GM23248 (cell line): ENCODE measurements at places on chromosomes 1 and 21.

GRCh38 chr21:36773117-36773516 lies 74.2 kb downstream of the SIM2 start:
- peak; percentile 76 for DNase-seq

DNA sequence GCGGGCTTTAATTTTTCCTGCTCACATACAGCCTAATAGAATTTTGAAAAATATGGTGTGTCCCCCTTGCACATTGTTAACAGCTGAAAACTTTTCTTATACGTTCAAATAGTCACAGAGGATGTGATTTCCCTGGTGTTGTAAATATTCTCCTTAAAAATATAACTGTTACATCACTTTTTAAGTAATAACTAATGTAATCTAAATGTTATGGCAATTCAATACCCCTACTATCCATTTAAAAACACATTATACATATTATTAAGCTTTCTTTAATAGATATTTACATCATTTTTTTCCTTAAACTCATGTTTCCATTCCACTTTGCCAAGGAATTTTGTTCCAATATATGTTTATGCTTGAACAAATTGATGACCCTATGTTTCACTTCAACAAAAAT lies 85.5 kb upstream of the S1PR1 start:
- DNase-seq = no peak

DNA sequence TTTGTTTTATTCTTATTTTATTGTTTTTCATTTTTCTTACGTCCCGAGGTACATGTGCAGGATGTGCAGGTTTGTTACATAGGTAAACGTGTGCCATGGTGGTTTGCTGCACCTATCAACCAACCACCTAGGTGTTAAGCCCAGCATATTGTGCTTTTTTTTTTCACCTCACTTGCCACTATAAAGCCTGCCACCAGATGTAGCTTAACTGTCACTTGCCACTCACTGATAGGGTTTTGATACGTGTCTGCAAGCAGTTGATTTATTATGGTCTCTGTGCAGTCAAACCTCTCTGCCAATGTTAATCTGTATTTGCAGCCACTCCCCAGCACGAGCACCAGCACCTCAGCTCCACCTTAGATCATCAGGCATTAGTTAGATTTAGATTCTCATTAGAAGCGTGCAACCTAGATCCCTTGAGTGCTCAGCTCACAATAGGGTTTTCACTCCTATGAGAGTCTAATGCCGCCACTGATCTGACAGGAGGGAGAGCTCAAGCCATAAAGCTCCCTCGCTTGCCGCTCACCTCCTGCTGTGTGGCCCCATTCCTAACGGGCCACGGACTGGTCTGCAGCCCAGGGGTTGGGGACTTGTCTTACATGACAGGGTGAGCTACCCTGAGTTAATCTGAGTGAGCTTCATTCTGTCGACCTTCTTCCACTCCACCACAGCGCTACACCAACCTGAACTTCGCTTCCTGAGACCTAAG lies 17.9 kb upstream of the ABCG1 start:
- no peak for DNase-seq

DNA sequence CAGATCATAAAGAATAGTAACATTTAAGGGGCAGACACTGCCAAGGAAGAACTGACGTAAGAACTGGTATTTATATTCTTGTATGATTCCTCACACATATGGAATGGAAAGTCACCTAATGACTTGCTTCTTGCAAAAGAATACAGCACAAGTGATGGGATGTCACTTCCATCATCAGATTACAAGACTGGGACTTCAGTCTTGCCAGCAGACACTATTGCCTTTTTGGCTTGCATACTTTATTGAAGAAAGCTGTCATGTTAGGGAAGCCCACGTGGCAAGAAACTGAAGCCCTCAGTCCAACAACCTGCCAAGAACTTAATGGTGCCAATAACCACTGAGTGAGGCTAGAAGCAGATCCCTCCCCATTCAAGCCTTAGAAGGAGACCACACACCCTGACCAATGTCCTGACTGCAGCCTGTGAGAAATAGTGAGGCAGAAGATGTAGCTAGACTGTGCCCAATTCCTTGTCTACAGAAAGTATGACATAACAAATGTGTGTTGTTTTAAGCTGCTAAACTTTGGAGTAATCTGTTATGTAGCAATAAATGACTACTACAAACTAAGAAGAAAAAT lies 12.0 kb downstream of the EGLN1 start:
- peak; percentile 59 for DNase-seq

DNA sequence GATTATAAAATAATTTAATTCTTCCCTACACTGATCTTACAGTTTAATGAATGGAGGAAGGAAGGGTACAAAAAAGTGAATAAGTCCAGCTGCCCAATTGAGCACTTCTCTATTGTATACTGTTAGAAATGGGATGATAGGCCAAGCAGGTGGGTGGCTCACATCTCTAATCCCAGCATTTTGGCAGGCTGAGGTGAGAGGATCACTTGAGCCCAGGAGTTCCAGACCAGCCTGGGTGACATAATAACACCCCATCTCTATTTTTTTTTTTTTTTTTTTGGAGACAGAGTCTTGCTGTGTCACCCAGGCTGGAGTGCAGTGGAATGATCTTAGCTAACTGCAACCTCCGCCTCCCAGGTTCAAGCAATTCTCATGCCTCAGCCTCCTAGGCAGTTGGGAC lies 57.5 kb downstream of the ATP2B4 start:
- no peak for DNase-seq

GRCh38 chr1:154422521-154422920 lies 17.4 kb downstream of the IL6R start:
- no peak for DNase-seq
